ENCODE measurements at places on chromosomes 16 and 17. TPM values are rescaled to one million over a fixed set of nuclear protein-coding genes. Genes with fewer than 3 reads are reported as not detected.

GRCh38 chr17:67365738-67366192 lies 612 bp downstream of the PSMD12 start:
- no peak for DNase-seq

DNA sequence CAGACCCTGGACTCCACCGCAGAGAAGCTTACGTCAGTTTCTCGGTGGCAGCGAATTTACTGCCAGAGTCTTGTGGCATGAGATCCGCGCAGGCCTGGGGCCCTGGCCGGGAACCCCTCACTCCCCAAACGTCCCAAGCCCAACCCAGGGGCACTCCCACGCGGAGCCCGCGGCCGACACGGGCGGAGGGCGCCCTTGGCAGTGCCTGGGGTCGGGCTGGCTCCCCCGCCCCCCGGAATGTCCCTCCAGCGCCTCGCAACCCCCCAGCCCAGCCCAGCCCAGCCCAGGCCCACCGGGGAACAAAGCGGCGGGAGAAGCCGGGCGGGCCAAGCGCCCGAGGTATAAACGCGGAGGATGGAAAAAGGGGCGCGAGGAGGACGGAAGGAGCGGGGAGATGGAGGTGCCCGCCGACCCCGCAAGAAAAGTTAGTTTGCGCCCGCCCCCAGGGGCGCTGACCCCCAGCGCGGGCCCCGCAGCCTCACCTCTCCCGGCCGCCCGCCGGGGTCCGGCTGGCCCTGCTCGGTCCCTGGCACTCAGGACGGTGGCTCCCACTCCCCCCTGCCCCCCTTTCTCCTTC lies 330 bp downstream of the CASKIN2 start:
- no peak for DNase-seq

GRCh38 chr16:783404-784161 lies 4.6 kb downstream of the RPUSD1 start:
- no peak for DNase-seq

- DNase-seq = no peak
These were observed 98.6 kb upstream of the IRX3 start for GRCh38 chr16:54385141-54385540.

DNA sequence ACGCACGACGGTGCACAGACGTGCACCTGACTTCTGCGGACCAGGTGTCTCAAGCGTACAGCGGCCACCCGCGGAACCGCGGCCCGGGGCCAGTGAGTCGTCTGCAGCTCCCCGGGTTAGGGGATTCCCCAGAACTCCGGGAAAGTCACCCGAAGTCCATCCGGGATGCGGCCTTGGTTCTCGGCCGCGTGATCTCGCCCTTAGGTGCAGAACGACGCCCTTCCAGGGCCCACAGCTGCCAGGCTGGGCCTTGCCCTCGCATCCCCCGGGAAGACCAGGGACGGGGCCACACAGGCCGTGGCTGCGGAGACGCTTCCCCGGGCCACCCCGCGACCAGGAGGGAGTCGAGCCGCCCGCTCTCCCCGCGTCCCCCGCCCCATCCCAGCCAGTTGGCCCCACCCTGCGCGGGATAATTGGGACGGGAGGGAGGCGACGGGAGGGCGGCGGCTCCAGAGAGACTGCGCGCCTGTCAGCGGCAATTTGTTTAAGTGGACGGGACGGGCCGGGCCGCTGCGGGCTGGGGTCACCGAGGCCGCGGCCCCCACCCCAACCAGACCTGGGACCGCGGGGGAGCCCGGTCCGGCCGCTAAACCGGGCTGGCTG lies 3.6 kb upstream of the TBX2 start:
- no peak for DNase-seq

DNA sequence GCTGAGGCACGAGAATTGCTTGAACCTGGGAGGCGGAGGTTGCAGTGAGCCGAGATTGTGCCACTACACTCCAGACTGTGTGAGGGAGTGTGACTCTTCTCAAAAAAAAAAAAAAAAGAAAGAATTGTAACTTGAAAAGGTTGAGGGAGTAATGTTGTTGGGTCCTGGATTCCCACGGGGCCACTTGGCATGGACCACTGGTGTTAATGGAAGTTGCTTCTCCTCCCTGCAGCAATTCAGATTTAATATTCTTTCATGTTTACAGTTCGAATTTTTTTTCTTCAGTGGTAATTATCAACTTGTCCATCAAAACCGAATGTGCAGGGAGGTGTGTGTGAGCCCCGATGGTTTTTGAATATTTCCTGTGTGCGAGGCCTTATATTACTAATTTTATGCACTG lies 7.2 kb downstream of the EPN2 start:
- DNase-seq = no peak

DNA sequence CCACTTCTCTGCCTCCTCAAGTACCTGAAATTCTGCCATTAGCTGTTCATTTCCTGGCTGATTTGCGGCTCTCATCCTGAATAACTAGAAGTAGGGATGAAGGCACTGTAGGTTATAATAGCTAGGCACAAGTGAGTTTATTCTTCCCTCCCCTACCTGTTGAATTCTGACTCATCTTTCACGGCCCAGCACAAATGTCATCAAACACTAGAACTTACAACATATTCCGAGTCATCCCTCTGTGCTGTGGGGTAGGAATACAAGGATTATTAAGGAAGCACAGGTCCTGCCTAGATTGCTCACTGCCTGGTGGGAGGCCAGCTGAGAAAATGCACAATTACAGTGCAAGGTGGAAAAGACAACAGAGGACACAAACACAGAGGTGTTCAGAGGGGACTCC lies 103.7 kb upstream of the ASIC2 start:
- DNase-seq = peak; percentile 0

DNA sequence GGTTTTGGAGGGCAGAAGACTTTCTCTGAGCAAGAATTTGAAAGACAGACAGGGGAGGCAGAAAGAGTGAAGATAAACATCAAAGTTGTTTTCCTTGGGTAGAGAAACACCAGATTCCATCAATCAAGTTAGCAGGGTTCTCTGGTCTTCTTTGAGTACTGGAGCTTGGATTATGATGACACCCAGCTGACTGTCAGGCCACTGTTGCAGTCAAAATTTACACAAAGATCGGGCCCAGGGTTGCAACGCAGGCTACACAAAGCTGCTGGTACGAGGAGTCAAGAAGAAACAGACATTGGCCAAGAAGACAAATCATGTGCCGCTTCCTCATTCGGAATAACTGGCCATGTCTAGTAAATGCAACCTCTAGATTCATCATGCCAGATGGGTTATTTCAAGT lies 396.2 kb upstream of the XYLT1 start:
- no peak for DNase-seq

DNA sequence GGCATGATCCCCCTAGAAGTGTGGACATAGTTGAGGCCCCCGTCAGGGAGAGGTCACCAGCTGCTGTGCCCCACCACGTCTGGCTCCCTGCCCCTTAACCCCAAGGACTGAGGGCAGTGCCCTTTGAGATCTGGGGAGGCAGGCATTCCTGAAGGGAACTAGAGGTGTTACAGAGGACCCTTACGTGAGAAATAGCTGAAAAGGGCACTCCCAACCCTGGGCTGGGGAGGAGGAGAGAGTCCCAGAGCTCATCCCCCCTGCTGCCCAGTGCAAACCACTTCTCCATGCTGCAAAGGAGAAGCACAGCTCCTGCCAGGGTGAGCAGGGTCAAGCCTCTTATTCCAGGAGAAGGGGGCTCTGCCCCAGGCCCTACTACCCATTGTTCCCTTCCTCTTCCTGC lies 10.3 kb upstream of the MINK1 start:
- no peak for DNase-seq

- DNase-seq = peak; percentile 66
These were observed 37.8 kb upstream of the ADGRG1 start for GRCh38 chr16:57590654-57591085.

DNA sequence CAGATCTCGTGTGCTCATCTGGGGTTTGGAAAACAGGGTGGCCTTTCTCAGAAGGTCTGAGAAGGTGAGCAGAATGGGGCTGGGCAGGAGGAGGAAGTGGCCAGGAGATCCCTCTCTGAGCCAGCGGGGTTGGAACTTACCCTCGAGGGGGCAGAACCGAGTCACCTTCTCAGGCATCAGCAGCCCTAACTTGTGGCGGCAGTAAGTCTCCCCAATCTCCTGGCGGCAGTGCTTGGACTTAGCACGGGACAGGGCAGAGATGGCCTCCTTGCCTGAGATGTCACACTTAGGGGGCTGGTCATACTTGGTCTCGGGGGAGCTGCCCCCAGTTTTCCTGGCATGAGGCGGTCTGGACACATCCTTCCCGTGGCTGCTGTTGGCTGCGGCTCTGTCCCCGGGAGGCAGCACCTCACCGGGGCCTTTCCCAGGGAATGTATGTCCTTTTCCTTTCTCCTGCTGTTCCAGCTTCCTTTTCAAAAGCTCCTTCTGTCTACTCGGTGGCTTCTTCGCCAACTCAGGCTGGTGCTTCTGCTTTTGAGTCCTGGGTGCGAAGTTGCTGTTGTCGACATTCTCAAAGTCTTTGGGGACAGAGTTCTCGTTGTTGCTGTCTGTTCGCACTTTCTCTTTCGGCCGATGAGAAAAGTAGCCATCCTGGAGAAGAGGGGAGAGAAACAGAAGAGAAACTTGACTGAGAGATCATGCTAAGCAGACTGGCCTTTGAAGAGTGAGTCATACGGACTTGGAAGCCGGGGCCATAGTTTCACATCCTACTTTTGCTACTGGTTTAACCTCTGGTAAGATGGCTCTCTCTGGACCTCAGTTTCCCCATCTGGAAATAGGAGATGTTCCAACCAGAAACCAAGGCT lies 211.7 kb downstream of the XYLT1 start:
- DNase-seq = no peak

DNA sequence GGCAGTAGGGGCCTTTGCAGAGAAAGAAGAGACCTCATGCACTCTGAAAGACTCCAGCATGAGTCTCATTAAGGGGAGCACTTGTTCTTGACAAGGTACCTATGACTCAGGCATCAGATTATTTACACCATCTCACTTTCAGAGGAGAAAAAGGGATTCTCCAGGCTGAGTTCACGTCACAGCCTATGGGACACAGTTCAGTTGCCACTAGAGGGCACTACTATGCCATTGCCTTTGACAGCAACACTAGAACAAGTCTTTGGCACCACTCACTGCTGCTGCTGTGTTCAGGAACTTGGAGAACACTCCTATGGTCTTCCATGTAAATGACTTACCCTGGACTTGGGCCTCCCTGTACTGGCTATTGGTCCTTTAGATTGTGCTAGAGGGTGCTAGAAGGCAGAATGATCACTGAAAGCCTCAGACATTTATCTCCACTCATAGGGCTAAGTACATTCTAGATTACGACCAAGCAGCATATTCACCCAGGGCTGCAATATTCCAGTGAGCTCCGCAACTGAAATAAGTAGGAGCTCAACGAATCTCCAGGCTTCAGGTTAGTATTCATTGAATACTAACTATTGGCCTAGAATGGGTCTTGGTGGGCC lies 225.1 kb upstream of the CA10 start:
- DNase-seq = peak; percentile 64

GRCh38 chr17:73493956-73494926 lies 150.0 kb downstream of the SDK2 start:
- no peak for DNase-seq

- no peak for DNase-seq
These were observed 22.0 kb downstream of the C16orf74 start for GRCh38 chr16:85728879-85729278.

- no peak for DNase-seq
These were observed 64.5 kb upstream of the SEC14L1 start for GRCh38 chr17:77076124-77076830.

GRCh38 chr16:87829988-87830672 lies 39.2 kb downstream of the SLC7A5 start:
- DNase-seq = no peak

DNA sequence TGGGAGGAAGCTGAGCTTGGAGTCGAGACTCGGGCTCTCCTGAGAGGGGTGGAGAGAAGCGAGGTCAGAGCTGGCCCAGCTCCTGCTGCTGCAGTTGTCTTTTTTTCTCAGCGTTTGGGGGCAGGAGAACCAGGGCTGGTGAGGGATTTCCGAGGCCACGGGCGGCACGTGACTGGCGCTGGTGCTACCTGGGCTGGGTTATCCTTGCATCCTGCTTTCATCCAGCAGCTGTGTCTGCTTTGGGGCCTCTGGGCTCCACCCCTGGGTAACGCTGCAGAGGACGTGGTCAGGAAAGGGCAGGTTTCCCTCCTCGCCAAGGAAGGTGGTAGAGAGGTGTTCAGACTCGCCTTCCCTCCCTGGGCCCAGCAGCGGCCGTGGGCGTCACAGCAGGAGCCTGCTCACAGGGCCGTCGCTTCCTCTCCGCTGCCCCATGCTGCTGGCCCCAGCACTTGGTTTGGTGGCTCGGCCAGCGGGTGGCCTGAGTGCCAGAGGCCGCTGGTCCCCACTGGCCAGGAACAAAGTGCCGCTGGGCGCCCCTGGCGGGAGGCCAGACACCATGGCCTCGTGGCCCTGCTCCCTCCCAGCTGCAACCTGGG lies 22.5 kb downstream of the GSE1 start:
- DNase-seq = no peak

Gene AANAT
- polyA plus RNA-seq = not detected

Gene RDM1
- 2.1 TPM for polyA plus RNA-seq

Data from foreskin keratinocyte (primary cell).